ENCODE measurements at places on chromosomes 1 and 21.

DNA sequence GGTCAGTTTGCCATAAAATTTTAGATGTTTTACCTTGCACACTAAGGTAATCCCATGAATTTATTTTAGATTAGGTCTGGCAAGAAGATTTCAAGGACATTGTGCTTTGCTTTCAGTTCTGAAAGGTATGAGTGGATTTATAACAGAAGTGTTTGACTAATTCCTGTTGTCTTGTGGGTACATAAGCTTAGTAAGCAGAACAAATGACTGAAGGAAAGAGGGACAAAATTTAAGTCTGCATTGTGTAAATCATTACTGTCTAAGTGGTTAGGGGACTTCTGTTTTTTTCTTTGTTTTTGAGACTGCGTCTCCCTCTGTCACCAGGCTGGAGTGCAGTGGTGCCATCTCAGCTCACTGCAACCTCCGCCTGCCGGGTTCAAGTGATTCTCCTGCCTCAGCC is 60.1 kb downstream of the PKN2 start:
- no peak for DNase-seq

DNA sequence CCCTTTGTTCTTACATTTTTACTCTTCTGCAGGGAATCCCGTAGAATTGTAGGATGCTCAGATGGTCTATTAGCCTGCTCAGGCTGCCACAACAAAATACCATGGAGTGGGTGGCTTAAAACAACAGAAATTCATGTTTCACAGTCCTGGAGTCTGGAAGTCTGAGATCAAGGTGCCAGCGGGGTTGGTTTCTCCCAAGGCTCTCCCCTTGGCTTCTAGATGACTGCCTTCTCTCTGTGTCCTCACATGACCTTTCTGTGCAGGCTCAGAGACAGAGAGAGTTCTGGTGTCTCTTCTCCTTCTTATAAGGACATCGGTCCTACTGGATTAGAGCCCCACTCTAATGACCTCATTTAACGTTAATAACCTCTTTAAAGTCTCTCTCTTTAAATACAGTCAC is 41.7 kb downstream of the HUNK start:
- DNase-seq, result no peak

- no peak for DNase-seq
These were observed 87.8 kb upstream of the TMEM51 start for GRCh38 chr1:15065736-15066135.

GRCh38 chr1:216702170-216702569 is 21.1 kb downstream of the ESRRG start:
- no peak for DNase-seq

DNA sequence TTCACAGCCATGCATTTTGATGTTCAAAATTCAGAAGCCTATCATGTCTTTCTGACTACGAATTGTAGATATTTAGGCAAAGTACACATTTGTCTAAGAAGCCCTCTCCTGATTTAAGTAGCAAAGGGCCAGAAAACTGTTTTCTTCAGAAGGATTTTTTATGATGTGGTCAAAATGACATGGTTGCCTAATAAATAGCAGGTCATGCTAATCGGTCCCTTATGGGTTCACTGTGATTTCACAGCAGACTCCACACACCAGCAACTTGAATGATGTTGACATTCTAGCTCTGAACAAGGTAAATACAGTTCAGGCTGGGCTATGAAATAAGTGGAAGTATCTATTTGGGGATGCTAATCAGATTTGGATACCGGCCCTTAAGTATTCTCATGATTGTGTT is 178.7 kb upstream of the DPYD start:
- DNase-seq, result no peak

- no peak for DNase-seq
These were observed 652 bp downstream of the SNAPIN start for GRCh38 chr1:153659175-153659534.

DNA sequence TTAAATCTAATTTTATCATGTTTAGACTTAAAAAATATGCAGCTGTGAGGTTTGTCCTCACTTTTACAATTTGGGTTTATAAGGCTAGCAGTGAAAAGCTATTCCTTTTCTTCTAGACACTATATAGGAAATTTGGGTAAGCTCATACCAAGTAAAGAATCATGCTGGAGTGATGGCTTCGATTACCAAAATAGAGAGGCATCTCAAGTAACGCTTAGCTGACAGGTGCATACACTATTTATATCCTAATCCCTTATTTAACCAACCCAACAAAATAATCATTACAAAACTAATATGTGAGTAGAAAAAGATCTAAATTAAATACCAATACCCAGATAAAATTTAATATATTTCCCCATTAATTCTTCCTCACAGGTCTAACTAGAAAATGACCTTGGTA is 193.2 kb downstream of the LHX8 start:
- no peak for DNase-seq

DNA sequence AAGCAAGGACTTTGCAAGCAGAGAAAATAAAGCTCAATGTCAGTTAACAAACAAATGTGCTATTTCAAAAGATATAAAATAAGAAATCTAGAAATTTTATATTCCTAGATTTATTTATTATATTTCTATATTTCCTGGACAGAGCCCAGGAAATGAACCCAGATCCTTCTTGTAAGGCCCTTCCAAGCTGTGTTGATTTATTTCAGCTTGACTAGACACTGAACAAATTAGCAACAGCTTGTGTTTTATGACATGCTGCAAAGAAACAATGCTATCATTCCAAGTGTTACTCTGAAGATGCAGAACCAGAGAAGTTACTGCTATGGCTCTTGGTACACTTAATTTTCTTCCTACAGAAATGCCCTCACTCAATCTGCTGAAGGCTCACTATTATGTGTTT is 6.2 kb downstream of the TGFBR3 start:
- no peak for DNase-seq

DNA sequence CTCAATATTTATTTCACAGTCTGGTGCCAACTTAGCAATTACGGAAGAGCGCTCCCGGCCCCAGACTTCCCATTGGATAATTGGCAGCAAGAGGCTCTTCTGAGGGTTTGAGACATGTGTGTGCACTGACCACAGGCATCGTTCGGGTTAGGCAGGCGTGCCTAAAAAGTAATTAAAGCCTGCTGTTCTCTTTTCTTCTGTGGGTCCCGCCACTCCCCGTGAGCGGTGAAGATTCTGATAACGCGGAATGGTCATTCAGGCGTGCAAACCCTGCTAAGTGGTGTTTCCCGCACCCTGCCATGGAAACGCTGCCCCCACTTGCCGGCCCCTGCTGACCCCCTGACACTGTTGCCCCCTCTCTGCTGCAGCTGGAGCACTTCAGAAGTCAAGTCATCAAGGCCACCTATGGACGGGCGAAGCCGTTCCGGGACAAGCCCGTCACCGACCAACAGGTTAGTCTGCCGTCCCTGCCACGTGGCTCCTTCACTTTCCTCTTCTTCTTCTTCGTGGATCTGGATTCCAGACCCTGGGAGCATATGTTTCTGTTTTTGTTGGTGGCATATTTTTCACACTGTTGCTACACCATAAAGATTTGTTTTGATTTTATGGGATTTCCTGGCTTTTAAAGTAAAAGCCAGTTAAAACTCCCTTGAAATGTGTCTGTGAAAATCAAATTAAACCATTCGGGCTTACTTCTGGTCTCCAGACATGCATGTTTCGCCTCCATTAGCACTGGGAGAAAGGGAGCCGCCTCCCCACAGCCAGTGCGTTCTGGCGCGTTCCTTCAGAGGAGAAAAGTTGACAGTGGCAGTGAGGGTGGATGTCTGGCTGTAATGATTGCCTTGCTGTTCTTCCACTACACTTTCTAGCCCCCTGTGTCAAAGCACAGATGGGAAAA is 79.9 kb downstream of the FHAD1 start:
- DNase-seq, result no peak

DNA sequence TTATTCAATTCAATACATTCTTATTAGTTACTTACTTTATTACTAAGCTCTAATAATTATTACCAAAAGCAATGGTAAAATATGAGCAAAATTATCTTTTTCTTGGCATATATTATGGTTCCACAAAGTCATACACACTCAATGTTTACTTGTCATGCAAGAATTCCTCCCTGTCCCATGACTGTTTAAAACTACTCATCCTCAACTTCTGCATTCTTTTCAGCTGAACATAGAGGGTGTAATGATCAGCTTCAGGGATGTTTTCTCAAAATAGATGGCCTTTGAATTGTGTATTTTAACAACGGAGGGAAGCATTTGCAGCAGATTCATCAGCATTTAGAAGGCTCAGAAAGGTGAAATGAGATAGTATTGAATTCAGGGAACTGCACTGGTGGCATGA is 499.0 kb downstream of the RWDD3 start:
- DNase-seq, result no peak

- no peak for DNase-seq
These were observed 5.0 kb upstream of the RNF19B start for GRCh38 chr1:32969566-32969965.

GRCh38 chr1:31523769-31524168 is 52.5 kb upstream of the TINAGL1 start:
- DNase-seq, result no peak

DNA sequence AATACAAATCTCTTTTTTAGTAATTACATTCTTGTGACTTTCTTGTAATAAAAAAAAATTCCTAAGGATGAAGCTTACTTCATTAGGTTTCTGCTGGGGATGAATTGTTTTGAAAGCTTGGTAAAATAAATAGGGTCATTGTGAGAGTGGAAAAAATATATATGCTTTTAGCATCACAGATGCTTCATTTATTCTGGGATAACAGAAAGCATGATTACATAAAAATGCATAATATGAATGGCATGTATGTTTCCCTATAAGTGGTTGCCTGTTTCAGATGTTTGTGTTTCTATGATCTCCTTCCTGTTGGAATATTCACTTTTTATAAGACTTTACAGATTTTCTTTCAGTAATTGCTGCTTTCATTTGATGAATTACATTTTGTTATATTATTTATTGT is 42.3 kb downstream of the HMCN1 start:
- DNase-seq, result no peak

Data from type B pancreatic cell (in vitro differentiated cells).